Fibroblast of the aortic adventitia (primary cell): ENCODE measurements at places on chromosomes 1 and 21.

DNA sequence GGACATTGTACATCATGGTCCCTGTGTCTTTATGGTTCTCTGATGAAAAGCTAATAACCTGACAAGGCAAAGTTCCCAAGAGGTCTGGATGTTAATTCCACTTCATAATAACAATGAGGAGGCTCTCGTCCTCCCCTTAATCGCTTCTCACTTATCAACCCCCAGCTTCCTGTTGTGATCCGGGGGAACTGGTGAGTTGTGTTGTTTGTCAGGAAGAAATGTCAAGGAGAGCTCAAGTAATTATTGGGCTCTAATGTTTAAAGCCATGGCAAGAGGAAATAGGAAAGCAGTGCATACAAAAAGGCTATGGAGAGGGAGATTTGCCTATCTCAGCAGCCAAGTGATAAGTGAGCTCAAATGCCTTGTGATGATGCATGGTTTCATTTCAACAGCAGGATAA, 42.8 kb upstream of the RASAL2 start:
- no peak for DNase-seq

GRCh38 chr1:41582004-41582325, 97.5 kb upstream of the EDN2 start:
- no peak for DNase-seq

- DNase-seq = no peak
Measured at GRCh38 chr1:203593723-203594122, 32.9 kb upstream of the ATP2B4 start.

DNA sequence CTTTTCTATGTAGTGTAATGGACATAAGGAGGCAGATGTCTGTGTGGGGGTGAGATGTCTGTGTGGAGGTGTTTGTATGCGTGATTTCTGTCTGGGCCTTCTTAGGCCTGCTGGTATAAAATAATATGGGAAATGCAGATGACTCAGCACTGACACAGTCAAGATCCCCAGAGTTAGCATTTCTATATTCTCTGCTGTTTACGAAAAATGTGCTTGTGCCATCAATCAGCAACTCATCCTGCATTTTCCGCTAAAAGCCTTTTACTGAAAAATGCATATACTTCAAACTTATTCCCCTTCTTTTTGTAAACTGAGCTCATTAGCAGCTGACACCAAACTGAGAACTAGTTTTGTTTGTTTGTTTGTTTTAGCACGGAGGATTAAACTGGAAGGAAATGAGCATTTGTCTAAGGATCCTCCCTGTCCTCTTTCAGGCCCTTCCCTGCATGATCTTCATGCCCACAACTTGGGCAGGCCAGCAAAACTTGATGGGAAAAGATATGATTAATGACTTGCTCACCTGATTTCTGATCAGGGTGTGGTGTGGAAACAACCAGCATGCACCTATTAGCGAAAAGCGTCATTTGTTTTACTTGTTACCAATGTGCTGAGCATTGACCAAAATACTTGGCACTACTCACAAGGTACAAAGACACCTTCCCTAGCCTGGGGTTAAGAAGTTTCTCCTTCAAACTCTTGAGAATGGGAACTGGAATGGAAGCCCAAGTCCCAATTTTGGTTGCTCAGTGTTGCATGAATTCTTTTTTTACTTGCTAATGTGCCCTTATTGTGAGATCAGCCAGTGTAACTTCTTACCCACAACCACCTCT, 77.4 kb downstream of the NDUFS5 start:
- DNase-seq = peak; percentile 45

DNA sequence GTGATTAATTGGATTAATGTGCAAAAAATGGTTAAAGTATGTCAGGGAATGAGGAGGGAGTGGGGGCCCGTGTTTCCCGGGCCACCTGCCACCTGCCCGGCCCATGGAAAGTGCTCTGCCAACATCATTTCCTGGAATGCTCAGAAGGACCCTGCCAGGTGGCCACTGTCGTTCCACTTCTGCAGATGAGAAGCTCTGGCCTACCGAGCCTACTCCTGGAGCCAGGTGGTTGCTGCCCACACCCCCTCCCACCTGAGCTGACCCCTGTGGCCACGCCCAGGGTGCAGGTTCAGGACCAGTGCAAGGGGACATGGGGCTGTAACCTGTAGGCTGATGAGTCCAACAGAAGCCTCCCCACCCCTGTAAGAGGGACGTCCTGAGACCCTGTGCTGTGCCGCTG, 99.7 kb downstream of the PRDM16 start:
- no peak for DNase-seq

GRCh38 chr1:217770918-217771317, 139.8 kb downstream of the SPATA17 start:
- no peak for DNase-seq

- DNase-seq = no peak
Measured at GRCh38 chr1:220511785-220512184, 16.2 kb upstream of the MARK1 start.

- DNase-seq = no peak
Measured at GRCh38 chr21:15457965-15458364, 271.8 kb upstream of the USP25 start.

DNA sequence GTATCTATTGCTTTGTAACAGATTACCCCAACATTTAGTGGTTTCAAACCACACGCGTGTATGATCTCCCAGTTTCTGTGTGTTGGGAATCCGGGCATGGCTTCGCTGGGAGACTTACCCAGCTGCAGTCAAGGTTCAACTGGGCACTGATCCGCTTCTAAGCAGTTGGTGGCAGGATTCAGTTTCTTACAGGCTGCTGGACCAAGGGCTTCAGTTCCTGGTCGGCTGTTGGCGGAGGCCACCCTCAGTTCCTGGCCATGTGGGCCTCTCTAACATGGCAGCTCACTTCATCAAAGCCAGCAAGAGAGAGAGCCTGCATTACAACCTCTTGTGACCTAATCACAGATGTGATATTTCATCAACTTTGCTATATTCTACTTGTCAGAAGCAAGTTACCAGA, 53.8 kb upstream of the NEK2 start:
- DNase-seq = no peak
